ENCODE measurements at places on chromosomes 1 and 21.

DNA sequence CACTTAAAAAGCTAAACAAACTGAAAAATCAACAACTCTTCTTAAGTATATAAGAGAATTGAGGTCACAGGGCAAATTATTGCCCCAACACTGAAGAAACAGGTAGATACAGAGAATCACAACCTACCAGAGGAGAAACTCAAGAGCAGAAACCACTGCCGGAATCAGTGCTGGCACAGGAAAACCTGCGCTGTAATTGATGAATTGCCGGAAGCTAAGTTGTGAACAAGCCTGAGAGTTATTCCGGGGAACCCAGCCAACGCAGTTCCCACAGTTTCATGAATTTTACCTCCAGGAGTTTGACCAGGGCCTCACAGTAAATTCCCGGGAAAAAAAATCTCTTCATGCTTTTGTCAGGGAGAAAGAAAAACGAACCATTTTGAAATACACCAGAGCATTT, 657.1 kb upstream of the BRINP3 start:
- DNase-seq: no peak

DNA sequence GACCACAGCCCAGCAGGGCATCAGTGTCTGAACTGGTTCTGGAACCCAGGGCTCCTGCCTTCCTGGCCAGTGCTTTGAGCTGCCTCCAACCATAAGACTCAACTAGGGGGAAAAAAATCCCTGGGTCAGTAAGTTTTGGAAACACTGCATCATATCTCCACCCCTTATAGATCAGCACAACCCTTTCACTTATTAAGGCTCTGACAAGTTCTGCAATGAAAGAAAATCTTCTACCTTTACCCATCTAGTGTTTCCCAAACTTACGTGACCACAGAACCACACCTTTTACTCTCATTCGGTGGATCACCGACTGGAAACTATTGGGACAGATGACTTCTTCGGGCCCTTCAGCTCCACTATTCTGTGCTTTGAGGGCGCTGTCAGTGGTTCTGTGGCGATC, 78.4 kb upstream of the TMEM51 start:
- DNase-seq: no peak

- DNase-seq: no peak
These were observed 27.7 kb downstream of the TNR start for GRCh38 chr1:175715742-175716141.

- DNase-seq: no peak
These were observed 642.9 kb downstream of the AJAP1 start for GRCh38 chr1:5297180-5297885.

GRCh38 chr1:8185400-8185799, 132.5 kb upstream of the SLC45A1 start:
- DNase-seq: no peak

GRCh38 chr1:58035523-58035922, 511.0 kb downstream of the OMA1 start:
- DNase-seq: no peak

DNA sequence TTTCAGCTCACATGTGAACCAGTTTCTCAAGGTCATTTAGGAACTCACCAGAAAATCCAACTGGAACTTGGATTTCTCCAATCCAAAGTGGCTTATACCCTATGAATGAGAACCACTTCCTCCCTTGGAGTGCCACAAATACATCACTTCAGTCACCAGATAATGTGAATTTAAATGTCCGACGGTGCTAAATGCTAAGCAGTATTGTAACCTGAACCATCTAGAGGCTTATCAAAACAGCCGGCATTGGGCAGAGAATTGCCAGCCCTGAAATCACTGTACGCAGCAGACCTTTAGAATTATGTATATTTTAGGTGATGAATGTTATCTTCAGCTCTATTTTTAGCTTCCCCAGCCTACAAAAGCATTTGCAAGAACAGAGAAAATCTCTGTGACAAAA, 76.8 kb upstream of the COX20 start:
- DNase-seq: no peak

DNA sequence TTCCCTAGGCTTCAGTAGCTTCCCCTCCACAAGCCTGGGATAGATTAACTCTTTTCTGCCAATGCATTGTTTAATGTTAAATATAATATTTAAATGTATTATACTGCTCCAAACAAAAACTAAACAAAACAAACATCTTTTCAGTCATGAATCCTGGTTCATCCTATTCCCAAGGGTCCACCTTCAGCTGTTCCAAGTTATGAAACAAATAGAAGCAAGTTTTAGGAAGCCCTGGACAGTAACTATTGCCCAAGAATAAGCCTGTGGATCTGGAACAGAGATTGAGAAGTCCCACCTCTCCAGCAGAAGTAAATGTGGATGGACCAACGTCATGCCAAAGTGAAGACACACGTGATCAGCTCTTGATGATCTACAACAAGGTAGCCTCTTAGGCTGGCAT, 408.1 kb downstream of the SETD4 start:
- no peak for DNase-seq

DNA sequence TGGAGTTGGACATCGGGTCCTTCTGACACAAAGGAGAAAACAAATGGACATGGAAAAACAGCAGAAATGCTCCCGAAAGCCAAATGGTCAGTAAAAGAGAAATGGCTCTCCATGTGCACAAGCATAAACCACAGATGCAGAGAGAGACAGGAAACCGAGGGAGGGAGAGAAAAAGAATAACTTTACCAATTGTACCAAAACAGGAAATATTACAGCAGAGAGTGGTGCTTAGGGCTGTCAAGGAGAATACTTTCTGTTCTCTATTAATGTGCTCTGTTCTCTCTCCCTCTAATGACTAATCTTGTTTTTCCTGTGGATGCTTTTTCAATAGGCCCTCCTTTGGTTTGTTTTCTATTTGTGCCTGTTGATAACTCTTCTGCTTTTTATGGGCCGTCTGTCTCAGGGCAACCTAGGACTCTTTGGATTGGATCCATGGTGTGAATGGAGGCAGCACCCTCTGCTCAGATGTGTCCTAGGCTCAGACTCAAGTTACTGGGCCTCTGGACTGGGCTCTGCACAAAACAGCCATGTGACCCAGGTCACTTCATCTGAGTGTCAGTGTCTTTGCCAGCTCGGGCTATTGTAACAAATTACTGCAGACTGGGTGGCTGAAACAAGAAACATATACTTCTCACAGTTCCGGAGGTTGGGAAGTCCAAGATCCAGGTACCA, 663.0 kb downstream of the NPHP4 start:
- DNase-seq: no peak

- no peak for DNase-seq
These were observed 19.8 kb upstream of the LBR start for GRCh38 chr1:225447650-225448089.

GRCh38 chr1:84758968-84759491, 68.8 kb upstream of the SSX2IP start:
- DNase-seq: peak; percentile 31

DNA sequence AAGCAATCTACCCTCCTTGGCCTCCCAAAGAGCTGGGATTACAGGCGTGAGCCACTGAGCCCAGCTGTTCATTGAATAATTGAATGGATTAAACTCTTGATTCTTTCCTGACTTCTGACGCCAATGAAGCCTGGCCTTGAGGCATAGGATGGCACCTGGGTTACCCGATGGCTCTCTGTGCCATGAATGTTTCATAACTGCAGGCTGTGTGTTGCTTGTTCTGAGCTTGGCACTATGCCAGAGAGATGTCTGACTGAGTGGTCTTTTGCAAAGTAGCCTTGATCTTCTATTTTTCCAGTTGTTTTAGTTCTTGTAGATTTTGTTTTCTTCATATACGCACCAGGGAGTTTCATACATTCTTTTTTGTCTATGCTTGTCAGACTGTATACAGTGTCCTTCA, 38.5 kb upstream of the AK4 start:
- DNase-seq: peak; percentile 28

DNA sequence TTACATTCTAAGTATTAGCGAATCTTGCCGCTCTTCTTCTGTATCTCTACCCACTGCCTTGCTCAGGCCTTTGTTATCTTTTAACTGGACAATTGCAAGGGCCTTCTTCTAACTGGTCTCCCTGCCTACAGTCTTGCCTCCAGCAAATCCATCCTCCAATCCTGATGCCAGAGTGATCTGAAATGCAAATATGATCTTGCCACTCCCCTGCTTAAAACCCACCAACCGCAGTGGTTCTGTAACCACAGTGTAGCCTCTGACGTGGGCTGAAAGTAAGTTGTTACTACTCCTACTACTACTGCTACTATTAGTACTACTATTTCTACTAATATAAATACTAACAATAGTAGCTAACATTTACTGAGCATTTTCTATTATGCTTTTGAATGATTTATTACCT, 12.4 kb downstream of the MOV10 start:
- no peak for DNase-seq

DNA sequence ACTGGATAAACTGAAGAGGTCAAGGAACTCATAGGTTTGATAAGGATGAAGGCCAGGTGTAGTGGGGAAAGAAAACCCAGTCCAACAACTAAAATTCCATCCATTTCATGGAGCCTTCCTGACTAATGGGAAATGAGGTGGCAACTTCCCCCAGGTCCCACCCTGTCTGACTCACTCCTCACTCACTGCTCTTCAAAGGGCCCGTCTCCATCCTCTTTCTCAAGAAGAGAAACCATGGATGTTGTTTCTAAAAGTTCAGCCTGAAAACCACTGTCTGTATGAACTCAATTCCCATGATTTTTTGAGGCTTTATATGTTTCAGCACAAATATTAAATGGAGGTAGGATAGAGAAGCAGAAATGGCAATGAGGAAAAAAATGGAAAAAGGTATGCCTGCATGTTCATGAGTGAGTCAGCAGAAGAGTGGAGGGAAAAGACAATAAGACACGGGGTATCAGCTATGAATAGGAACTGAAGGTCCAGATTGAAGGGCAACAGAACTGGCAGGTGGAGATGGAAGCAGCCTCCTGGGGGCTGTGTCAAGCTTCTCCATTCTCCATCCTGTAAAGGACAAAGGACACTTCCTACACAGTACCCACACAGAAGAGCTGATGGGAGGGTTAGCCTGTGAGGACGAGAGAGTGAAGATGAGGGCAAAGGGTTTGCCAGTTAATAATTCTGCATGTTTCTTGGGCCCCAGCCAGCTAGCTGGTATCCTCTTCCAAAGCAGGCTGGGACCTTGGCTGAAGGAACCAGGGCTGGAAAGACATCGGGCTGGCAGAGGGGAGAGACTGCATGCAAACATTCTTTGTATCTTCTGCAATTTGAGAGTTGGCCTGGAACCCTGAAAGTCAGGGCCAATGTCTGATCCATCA, 5.5 kb upstream of the ELOVL1 start:
- DNase-seq: no peak

GRCh38 chr1:48923116-48923515, 146.4 kb upstream of the BEND5 start:
- DNase-seq: no peak

DNA sequence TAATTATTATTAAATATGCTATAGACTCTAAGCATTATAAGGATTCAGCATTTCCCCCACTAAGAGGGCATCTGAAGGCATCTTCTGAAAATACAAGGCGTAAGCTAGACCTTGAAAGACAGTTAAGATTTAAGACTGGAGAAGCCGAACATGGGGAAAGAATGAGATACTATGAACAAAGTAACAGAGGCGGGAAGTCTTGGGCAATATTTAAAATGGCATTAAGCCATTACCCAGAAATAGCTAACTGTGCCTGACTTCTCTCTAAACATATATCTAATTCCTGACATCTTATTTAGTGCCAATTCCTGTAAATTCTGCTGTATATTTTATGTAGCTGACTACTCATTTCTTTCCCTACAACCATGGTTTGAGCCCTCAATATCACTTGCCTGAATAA, 20.9 kb downstream of the DPH5 start:
- DNase-seq: no peak

GRCh38 chr1:104019675-104020049, 270.0 kb downstream of the AMY1C start:
- DNase-seq: no peak

- no peak for DNase-seq
These were observed 685.0 kb downstream of the MATN1 start for GRCh38 chr1:30038134-30039025.

GRCh38 chr1:207051191-207051943, at the start of gene YOD1:
Gene YOD1, minus strand, starts transcription at chr1:207051208. Its CDS starts 178 bp downstream, at chr1:207051030.
- DNase-seq: no peak

GRCh38 chr1:18546026-18546425, 65.3 kb downstream of the KLHDC7A start:
- DNase-seq: no peak

DNA sequence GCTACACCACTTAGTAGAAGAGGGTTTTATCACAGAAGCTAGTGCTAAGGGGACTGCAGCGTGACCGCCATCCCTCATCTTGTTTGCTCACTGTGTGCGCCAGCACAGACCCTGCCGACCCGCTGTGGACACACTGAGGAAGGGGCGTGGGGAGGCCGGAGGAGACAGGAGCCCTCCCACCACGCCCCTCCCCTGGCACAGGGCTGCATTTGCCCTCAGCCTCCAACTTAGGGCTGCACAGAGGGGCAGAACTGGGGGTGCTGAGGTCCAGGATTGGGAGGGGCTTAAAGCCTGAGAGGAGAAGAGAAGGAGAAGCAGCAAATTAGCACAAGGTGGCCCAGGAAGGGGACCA, 37.2 kb downstream of the RRP1 start:
- no peak for DNase-seq

DNA sequence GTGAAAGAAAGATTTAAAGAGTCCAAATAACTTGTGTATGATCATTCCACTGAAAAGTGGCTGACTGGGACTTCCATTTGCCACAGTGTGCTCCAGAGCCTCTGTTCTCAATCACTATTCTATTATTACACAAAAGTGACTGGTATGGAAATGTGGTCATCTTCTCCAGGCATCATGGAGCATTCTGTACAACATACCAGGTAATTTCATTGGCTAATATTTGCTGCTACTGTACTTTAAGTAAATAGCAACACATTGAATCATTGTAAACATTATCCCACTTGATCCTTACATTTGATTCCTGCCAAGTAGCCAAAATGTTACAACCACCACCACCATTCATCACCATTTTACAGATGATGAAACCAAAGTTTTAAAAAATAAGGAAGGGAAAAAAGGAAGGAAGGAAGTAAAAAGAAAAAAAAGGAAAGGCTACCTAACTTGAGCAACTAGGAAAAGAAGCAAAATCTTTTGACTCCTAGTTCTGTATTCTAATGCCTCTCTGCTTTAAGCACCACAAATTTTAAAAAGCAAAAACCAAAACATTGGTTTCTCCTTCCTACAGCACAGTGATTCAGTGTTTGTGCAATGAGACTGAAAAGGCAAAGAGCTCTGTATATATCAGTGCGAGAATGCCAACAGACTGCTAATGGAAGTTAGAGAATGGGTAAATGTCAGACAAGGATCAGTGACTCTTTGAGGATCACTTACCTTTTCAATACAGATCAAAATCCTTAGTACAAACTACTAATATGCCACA, 361.4 kb upstream of the PTBP2 start:
- DNase-seq: no peak

DNA sequence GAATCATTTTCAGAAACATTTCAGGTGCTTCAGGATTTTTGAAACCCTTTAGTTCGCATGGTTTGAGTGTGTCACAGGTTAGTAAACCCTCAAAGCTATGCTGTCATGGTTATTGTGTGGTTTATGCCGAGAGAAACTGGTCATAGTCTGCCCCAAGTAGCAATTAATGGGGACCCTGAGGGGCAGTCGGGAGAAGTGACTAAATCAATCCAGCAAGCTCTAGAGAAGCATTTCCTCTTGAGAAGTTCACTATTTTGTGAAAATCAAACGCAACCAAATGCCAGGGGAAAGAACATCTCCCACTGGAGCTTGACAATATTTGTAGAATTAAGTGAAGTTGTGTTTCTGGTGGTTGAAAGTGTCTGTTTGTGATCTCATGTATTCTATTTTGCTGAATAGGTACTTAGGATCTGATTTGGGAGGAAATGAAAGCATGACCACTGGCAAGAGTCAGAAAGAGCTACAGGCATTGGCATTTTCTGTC, 63.0 kb upstream of the BACH1 start:
- no peak for DNase-seq

- DNase-seq: peak; percentile 21
These were observed 125.3 kb upstream of the NGF start for GRCh38 chr1:115463347-115463746.
